ENCODE measurements at places on chromosomes 7 and 10.

DNA sequence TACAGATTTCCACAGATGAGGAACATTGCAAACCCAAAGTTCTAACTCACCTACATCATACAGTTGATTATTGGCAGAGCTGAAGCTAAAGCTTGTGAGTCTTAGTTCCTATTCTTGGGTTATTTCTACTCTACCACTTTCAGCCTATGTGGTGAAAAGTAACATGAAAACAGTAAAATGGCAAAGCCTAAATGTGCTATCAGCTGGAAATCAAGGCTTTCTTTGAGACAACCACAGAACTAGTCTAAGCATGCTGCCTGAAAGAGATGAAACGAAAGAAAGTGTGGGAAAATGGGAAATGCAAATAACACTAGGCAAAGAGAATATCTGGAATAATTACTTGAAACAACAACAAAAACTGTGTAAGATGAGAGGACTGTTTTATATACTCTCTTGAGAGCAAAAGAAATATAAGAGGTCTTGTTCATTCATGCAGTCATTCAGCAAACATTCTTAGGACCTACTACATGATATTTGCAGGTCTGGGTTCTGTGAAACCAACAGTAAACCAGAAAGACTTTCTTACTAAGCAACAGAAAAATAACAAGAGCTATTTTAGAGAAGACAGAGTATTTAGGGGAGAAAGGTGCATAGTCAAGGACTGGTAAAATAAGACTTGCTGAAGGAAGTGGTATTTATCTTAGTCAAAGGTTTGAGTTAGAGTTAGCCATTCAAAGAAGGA lies 437.1 kb downstream of the HTR7 start:
- DNase-seq = no peak

DNA sequence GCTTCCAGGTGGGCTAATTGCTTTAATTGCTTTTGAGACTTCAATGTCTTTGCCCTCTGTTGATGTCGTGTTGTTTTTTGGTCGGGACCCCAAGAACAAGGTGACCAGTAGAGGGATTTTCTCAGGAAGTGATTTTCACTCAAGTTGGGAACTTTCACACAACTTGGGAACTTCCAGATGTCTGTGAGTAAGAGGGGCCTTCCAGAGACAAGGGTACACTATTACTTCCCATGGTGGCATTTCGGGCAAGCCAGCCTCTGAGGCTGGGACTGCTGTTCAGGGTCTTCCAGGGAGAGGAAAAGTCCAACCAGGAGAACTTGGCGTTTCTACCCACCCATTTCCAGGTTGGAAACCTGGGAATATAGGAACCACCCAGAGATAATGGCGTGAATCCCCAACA lies 170.0 kb upstream of the CDCA7L start:
- DNase-seq = no peak

DNA sequence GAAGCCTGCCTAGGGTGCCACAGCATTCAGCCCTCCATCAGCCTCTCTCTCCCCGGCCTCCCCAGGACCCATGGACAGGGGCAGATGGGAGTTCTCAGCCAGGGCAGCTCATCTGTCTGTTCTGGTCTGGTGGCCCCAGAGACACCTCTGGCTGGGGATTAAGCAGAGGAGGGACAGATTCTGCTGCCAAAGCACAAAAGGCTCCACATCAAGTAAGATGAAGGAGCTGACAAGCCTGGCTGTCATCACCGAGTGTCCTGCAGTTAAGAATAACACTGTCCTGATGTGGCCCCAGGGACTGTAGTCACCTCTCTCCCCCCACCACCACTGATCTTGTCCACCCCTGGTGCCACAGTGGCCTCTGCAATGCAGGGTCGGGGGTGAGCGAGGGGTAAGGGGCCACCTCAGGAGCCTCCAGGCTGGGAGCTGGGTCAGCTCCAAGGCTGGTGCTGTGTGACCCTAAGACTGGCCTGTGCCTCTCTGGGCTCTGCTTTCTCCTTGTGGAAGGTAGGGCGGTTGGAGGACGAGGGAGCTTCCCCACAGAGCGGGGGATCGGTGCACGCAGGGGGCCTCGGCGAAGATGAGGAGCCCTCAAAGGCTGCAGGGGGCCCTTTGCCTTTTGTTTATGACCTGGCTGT lies 18.7 kb downstream of the C10orf105 start:
- no peak for DNase-seq

DNA sequence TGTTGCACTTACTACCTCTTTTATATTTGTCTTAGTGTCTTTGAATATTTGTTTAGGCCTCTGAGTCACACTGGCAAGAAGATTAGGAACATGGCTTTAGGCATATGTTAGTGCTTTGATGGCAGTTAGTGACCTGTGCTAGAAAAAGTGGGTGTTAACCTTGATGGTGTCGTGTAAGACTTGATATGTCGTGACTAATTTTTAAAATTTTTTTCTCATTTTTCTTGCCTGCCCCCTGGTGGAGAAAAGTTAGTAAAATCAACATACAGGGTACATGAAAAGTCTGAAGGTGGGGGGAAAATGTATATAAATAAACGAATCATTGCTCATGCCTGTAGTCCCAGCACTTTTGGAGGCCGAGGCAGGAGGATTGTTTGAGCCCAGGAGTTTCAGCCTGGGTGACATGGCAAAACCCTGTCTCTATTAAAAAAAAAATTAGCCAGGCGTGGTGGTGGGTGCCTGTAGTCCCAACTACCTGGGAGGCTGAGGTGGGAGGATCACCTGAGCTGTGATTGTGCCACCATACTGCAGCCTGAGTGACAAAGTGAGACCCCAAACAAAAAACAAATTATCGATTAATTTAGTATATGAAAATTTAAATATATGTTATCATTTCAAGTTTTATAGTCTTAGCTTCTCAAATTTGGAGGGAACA lies 44.6 kb downstream of the TAX1BP1 start:
- DNase-seq = no peak

DNA sequence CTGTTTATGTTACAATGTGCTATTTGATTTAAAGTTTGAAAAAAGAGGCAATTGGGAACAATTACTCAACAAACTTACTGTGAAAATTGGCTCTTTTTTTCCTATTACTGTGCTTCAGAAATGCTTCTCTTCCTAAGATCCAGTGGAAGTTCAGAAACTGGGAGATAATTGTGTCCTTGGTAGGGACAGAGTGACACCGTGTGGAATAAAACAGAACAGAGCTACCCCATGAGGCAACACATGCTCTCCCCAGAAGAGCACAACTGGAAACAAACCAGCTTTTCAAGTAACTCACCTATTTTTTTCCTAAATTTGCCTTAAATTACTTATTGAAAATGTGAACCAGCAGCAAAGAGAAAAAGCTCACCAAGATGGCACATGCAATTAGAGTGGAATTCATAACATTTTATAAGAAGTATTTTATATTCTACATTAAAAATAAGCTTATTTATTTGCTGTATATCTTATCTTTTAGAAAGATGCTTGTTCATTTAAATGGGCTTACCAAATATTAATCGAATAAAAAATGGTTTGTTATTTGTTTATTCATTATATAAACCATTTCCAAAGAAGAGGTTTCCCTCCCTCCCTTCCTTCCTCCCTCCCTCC lies 346.1 kb upstream of the ANKRD30A start:
- no peak for DNase-seq

DNA sequence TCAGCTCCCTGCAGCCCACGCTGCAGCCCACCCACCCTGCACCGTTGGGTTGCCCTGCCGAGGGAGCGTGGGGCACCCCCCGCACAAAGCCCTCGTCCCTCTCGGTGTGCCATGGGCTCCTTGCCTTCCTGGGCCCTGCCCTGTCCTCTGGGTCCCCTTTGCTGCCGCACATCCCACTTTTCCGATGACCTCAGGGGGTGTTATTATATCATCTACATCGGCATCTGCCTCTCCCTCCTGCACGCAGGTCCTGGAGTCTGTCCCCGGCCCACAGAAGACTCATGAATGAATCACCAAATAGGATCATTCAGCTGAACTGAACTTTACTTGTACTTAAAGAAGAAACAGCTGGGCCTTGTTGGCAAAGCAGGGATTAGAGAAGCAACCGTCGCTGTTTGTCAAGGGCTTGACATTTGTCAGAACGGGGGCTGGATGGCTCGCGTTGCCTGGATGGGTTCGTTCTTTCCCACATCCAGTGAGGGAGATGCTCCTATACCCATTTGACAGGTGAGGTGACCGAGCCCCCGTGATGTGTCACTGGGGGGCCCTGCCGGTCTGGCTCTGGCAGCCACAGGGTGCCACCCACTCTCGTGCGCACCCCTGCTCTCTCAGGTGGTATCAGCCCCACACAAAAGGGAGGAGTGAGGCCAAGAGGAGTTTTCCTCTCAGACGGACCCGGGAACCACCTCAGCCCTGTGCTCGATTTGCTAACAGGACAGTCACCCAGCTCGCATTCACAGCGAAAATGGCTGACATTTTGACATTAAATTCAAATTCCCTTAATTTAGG lies 58.6 kb upstream of the EBF3 start:
- no peak for DNase-seq

DNA sequence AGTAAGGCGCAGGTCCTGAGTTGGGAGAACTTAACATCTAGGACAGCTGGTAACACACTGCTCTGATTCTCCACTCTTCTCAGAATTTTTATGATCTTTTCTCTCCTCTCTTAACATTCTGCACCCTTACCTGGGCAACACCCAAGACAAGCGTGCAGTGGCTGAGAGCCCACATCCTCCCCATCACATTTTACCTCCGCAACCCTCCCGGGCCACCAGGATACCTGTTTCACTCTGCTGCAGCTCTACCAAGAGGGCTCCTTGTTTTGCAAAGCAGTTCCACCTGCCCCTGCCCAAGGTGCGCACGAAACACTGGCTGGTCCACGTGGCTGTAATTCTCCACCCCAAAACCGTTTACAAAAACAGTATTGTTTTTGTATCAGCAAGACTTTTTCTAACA lies 81.5 kb downstream of the ITIH5 start:
- DNase-seq = no peak

GRCh38 chr10:3324612-3325038 lies 152.0 kb upstream of the PITRM1 start:
- no peak for DNase-seq

GRCh38 chr10:103124420-103125096 lies 68.5 kb downstream of the NT5C2 start:
- no peak for DNase-seq

DNA sequence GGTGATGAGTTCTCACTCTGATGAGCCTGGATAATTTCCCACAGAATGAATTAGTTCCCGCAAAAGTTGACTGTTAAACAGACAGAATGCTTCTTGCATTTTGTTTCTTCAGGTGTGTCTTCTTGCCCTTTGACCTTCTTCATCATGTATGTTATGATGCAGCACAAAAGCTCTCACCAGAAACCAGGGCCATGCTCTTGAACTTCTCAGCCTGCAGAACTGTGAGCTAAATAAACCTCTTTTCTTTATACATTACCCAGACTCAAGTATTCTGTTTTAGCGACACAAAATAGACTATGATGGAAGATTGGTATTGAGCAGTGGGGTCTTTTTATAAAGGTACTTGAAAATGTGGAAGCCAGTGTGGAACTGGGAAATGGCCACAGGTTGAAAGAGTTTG lies 95.2 kb upstream of the TNS3 start:
- no peak for DNase-seq

- no peak for DNase-seq
Measured at GRCh38 chr7:129055294-129055816, 444 bp upstream of the TNPO3 start.

- no peak for DNase-seq
Measured at GRCh38 chr10:63204667-63205391, 71.7 kb downstream of the NRBF2 start.

GRCh38 chr10:248307-248706 lies 113.1 kb downstream of the ZMYND11 start:
- DNase-seq = no peak

GRCh38 chr10:33071857-33072256 lies 113.8 kb upstream of the ITGB1 start:
- DNase-seq = no peak

- no peak for DNase-seq
Measured at GRCh38 chr7:20651960-20652544, 36.6 kb downstream of the ABCB5 start.

- no peak for DNase-seq
Measured at GRCh38 chr10:110268442-110268841, 36.3 kb downstream of the SMNDC1 start.

DNA sequence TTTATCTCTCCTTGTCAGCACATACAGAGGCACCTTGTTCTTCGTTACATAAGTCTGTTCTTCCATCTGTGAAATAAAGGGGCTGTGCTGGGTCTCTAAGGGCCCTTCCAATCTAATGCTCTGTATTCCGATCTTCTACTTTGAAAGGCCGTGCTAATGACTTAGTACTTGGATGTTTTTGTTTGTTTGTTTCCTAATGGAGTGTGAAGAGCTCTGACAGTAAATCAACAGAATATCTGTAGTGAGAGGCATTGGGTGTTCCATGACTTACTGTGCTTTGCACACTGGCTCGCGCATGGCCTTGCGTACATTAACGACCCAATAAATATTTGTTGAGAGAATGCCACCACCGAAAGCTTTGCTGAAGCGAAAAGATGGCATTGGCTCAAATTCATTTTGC lies 162.1 kb downstream of the CHN2 start:
- DNase-seq = no peak

GRCh38 chr7:70573696-70574095 lies 558.2 kb upstream of the GALNT17 start:
- no peak for DNase-seq

GRCh38 chr7:30915751-30916150 lies 4.1 kb downstream of the AQP1 start:
- DNase-seq = no peak

GRCh38 chr7:30660331-30661255 lies 21.7 kb downstream of the CRHR2 start:
- DNase-seq = no peak

DNA sequence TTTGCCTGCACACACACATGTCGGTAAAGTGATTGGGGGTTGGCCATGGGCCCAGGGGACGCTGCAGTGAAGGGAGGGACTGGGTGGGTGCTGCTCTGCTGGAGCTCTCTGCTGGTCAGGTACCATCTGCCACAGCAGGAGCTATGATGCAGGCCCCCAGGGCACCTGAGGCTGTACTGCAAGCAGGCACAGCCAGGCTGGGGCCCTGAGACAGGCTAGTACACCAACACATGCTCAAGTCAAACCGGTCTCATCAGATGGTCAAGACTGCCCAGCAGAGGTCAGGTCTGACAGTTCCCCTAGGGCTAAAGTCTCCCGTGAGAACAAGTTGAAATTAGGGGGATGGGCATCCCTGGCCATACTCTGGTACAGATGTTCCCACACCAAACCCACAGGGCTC lies 118.3 kb upstream of the THSD7A start:
- no peak for DNase-seq

GRCh38 chr10:25390733-25391132 lies 215.9 kb downstream of the GPR158 start:
- DNase-seq = no peak

All from left colon (tissue), 2 donors.